ENCODE measurements at places on chromosomes 6 and 20. TPM values are rescaled to one million over a fixed set of nuclear protein-coding genes. Genes with fewer than 3 reads are reported as not detected.

GRCh38 chr20:17985388-17986018 lies 16.7 kb downstream of the MGME1 start:
- H3K4me1 ChIP-seq, result no peaks in the 10 kb centered on the region
- DNase-seq, result no peak
- no peaks in the 10 kb centered on the region for H3K36me3 ChIP-seq

The TUBB2B gene
- 4.5 TPM for total RNA-seq

- H3K36me3 ChIP-seq, result no peaks in the 10 kb centered on the region
- no peak overlapping the region for H3K4me3 ChIP-seq
- no peak overlapping the region for H3K27ac ChIP-seq
- H3K4me1 ChIP-seq, result no peaks in the 10 kb centered on the region
Observed at GRCh38 chr6:17998442-17998841, 11.0 kb upstream of the KIF13A start.

DNA sequence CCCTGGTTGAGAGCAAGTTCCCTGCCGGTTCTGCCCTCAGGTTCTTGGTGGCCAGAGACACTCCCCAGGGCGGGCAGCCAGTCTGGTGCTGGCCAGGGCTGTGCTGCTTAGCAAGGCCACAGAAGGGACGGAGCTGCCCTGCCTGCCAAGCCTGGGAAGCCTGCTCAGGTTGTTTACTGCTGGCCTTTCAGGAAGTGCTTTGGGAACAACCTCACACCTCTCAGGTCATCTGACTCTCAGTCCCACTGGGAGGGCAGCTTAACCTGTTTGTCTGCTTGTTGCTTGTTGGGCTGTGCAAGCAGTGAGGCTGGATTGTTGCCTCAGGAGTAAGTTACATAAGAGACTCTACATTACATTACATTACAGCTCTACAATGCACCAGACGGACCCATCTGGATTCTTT lies 75.8 kb upstream of the AFDN start:
- peak overlapping the region; percentile 13 for H3K4me3 ChIP-seq
- peak overlapping the region; percentile 79 for H3K27ac ChIP-seq
- H3K27me3 ChIP-seq, result no peaks in the 10 kb centered on the region

DNA sequence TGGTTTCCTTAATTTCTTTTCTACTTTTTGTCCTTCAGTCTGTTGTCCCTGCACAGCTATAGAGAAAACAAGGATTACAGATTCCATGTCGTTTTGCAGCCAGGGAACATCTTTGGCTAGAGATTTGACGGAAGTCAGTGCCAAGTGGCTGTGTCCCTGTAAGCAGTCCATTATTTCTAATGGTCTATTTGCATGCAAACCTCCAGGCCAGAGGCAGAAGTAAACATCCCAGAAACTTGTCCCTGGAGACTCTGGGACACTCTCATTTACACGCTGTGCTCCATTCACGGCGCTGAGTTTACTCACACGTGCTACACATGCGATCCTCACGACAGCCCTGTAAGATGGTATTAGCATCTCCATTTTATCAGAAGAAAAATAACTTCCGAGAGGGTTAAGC lies 355.5 kb downstream of the PRKN start:
- no peaks in the 10 kb centered on the region for H3K4me1 ChIP-seq
- DNase-seq, result no peak
- no peaks in the 10 kb centered on the region for H3K36me3 ChIP-seq
- H3K27me3 ChIP-seq, result no peaks in the 10 kb centered on the region
- no peak overlapping the region for H3K4me3 ChIP-seq

GRCh38 chr6:34338377-34338776 lies 54.1 kb downstream of the NUDT3 start:
- H3K4me1 ChIP-seq, result peaks cover 4% of the 10 kb centered on the region
- H3K27ac ChIP-seq, result no peak overlapping the region

DNA sequence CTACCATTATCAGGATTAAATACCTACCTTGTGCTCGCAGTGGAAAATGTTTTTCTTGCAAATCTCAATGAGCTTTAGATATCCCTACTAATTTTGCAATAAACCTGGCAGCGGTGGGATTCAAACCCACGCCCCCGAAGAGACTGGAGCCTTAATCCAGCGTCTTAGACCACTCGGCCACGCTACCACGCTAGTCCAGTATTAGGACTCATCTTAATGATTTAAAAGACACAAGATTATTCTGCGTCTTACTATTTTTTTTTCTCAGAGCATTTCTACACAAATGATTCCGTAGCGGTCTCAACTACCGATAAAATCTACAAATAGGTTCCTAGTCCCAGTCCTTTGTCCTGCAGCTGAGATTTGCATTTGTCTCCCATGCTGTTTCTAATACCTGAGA lies 35.2 kb upstream of the ZSCAN23 start:
- no peak for DNase-seq
- no peak overlapping the region for H3K27ac ChIP-seq
- no peaks in the 10 kb centered on the region for H3K36me3 ChIP-seq
- H3K27me3 ChIP-seq, result peaks cover 2% of the 10 kb centered on the region
- no peak overlapping the region for H3K4me3 ChIP-seq
- H3K4me1 ChIP-seq, result no peaks in the 10 kb centered on the region
